GM10248 (cell line): ENCODE measurements at places on chromosomes 6 and 20.
A peak's percentile ranks its signal among the peaks of the same experiment; 100 is the strongest.

DNA sequence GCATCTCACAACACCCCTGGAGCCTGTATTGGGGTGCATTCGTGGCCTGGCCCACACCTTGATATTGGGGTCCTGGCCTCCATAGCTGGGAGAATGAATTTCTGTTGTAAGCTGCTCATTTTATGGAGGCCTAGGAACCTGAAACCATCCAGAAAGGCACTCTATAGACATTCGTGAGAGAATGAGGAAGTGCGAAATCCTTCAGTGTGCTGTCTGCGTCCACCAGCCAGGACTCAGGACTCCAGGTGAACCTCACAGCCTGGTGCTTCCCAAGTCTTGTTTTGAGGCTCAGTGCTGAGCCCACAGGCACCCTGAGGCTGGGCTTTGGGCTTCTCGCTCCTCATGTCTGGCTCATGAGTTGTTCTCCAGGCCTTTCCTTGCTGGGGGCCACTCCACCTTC lies 11.9 kb upstream of the RBBP8NL start:
- DNase-seq: no peak

- no peak for DNase-seq
Observed at GRCh38 chr6:111888928-111889695, 15.9 kb upstream of the FYN start.

DNA sequence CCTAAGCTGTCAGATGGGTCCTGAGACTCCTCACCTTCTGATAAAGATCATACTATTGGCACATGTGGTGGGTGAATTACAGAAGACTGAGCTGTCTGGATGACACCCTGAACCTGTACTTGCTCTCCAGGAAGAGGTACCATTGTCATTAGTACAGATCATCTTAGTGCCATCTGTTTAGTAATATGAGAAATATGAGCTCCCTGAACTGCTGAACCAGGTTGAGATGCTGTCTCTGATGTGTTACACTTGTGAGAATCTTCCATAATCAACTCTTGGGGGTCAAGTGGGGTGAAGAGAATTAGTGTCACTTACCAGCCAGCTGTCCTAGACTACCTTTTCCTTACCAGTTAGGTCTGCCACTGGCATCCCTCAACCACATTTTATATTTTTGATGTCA lies 531.0 kb downstream of the EPHA7 start:
- no peak for DNase-seq

DNA sequence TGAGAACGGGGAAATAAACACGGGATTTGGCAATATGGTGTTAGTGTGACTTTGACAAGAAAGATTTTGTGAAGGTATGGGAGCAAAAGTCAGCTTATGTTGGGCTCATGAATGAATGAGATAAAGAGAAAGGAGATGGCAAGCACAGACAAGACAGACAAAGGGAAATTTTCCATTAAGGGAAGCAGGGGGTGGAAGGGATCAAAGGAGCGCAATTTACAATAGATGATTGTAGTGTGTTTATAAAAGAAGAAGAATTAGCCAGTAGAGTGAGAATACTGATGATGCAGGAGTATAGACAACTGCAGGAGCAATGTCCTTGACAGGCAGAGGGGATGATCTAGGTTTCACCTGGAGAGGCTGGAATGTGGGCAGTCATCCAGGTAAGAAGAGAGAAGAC lies 34.1 kb downstream of the RBM24 start:
- DNase-seq: no peak

DNA sequence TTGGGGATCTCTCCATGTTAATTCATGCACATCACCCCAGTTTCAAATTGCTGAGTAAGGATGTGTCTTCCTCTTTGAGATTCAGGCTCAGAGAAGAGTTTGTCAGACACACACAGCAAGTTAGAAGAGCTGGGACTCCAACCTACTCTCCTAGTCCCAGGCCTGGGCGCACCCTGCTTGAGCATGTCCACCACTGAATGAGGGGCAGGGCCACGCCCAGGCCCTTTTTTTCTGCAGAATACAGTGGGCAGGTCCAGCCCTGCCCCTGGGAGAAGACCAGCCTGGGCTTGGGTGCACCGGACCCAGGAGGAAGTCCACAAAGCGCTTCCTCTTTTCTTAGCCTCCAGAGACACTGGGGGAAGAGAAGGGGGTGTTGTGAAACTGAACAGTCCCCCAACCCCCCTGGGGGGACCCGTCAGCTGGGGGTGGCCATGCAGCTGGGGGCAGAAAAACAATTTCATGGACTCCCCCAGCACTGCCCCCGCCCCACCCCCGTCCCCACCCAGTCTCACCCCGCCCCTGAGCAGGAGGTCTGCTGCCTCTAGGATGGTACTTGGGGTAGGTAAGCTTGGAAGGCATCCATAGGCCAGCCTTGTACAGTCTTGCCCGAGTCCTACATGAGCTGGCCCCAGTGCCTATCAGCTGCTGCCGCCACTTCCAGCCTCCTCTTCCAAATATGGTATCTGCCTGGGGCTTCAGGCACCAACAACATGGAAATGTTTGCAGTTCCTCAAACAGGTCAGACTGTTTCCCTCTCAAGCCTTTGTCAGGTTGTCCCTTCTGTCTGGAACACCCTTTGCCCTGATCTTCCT lies 11.7 kb upstream of the HCK start:
- DNase-seq: peak; percentile 61

DNA sequence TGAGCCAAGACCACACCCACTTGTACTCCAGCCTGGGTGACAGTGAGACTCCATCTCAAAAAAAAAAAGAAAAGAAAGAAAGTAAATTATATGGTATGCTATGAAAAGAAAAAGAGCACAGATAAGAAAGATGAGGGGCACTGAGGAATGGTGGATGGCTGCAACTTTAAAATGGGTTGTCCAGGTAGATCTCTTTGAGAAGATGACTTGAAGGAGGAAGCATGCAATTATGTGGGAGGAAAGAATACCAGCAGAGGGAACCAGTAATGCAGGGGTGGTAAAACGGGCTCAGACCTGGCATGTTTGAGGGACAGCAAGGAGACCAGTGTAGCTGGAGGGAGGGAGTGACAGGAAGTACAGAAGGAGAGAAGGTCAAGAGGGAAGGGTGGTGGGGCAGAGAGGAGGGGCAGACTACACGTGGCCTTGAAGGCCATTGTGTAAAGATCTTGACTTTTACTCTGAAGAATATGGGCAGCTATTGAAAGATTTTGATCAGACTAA lies 22.3 kb downstream of the LINC00237 start:
- DNase-seq: no peak

GRCh38 chr6:53523511-53524454 lies 21.1 kb downstream of the GCLC start:
- no peak for DNase-seq

DNA sequence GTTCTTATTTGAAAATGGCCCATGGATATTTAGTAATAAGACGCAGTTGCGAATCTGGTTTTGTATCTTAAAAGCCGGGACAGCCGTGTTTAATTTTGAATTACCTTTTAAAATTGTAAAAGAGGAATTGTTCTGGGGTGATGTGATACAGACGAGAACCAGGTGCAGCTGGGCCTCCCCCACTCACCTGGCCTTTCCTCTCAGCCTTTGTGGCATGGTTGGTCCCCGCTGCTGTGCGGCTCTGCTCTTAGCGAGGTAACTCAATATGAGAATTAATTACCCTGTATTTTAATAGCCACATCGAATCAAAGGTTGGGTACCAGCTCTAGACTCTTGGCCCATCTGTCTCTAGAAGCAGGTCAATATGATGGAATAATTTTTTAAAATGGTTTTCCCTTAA lies 56.5 kb upstream of the DACT2 start:
- DNase-seq: no peak

- no peak for DNase-seq
Observed at GRCh38 chr6:50819466-50819903, 814 bp downstream of the TFAP2B start.

- no peak for DNase-seq
Observed at GRCh38 chr6:13038741-13039190, 289.6 kb downstream of the TBC1D7 start.

DNA sequence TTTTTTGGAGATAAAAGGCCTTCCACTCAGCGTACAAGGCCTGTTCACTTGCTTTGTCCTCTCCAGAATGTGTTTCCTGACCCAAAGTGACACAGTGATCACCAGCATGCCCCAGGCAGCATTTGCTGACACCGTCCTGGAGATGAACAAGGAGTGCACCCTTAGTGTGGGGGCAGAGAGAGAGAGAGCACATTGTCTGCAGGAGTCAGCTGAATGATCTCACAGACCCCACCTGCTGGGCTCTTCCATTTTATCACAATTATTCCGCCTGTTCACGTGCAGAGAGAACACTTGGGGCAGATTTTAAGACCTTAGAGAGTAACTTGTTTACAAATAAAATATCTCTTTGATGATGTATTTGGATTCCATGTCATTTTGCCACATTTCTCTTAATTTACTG lies 22.4 kb upstream of the MAS1L start:
- DNase-seq: no peak

- no peak for DNase-seq
Observed at GRCh38 chr6:149130090-149130489, 187.4 kb upstream of the TAB2 start.

DNA sequence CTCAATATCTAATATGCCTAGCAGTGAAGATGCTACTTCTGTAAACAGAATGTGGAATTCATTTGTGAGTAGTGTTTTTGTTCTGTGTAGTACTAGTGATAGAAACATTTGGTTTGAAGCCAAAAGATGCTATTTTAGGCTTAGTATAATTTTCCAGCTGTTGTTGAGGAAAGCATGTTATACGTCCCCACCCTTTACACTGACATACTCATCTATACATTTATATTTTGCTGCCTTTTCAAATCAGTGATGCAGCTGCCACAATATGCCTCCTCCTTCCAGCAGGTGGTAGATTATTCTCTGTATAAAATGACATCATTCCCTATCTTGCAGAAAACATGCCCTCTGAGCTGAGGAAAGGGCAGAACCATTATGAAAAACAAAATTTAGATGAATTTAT lies 1217.6 kb upstream of the GJE1 start:
- DNase-seq: no peak

GRCh38 chr6:135018052-135018451 lies 36.6 kb downstream of the HBS1L start:
- DNase-seq: no peak

DNA sequence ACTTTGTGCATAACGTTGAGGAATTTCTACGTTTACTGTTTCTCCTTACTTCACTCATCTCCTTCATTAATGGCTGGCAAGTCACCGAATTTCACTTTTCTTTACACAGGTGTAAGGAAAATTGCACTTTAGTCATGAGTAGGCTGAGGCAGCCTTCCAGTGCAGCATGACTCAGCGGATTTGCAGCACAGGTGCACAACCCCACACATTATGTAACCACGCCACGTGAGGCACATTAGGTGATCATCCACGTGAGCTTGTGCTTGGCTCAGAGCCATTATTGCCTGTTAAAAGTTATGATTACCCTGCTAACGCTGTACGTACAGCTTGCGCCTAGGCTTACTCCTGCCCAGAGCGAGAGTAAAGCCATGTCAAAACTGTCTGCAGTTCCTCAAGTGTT lies 158.8 kb downstream of the NKAIN2 start:
- no peak for DNase-seq

- no peak for DNase-seq
Observed at GRCh38 chr6:165040440-165040839, 269.0 kb downstream of the C6orf118 start.

DNA sequence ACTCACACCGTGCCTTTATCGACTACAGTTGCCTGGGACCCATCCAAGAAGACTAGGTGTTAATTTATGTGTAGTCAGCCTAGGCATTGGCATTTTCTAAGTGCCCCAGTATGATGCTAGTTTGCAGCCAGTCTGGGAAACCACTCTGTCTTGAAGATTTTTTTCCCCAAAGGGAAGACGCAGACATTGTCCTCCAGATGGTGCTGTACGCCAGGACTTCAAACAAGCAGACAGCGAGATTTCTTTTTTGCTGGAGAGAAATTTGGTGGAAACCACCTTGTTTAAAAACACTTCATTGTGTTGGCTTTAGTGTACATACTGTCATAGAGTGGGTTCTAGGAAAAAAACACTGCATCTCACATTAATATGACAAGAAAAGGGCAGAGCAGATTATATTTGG lies 30.0 kb downstream of the ALDH5A1 start:
- peak; percentile 45 for DNase-seq

GRCh38 chr6:73042892-73043291 lies 182.4 kb downstream of the KHDC1L start:
- no peak for DNase-seq

GRCh38 chr20:842547-842940 lies 9.0 kb downstream of the FAM110A start:
- no peak for DNase-seq

DNA sequence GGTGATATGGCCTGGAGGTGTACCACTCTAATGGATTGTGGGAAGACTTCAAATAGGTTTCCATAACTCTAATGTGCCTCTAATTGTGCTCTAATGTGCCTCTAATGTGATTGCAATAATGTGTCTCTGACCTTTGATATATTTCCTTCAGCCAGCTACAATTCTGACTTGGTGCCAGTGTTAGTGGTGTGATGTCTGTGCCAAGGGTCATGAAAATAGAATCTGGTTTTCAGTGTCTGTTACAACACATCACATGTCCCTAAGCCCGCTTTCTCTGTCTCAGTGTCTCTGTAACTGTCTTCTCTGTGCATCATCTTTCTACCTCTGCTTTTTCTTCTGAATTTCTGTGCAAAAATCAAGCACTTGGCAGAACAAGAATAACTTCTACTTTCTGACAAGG lies 77.2 kb upstream of the ECI2 start:
- DNase-seq: no peak

GRCh38 chr20:35468671-35469334 lies 13.4 kb downstream of the CEP250 start:
- DNase-seq: no peak

- no peak for DNase-seq
Observed at GRCh38 chr6:36113703-36114102, 16.6 kb upstream of the MAPK13 start.

DNA sequence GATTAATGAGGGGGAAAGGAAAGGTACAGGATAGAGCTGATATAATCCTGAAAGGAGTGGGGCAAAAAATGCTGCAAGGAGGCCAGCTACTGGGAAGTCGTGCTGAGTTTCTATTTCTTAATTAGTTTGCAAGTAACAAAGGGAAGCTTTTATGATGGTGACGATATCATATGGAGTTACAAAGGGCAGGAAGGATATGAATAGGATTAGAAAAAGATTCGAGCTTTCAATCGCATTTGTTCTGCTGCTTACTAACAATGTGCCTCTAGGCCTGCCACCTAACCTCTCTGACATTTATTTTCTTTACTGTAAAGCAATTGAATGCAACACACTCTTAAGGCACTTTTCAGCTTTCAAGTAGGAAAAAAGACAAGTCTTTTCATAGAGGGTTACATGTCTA lies 219.2 kb downstream of the CLVS2 start:
- no peak for DNase-seq

GRCh38 chr6:157976345-157977175 lies 5.1 kb upstream of the SYNJ2 start:
- DNase-seq: no peak
